ENCODE measurements at places on chromosomes 12 and 14. TPM values are rescaled to one million over a fixed set of nuclear protein-coding genes. Genes with fewer than 3 reads are reported as not detected.
A peak's percentile ranks its signal among the peaks of the same experiment; 100 is the strongest.

Gene ST8SIA1
- 53.6 TPM for total RNA-seq

Gene OTX2
- not detected for total RNA-seq

Gene SSPN
- total RNA-seq, result not detected

Gene ATF1
- total RNA-seq, result 52.3 TPM

Gene FKBP11
- total RNA-seq, result 81.1 TPM

Gene B4GALNT1
- not detected for total RNA-seq

Gene OR4K17
- total RNA-seq, result not detected

Gene TSPAN8
- total RNA-seq, result not detected

Gene KRT2
- 0.39 TPM for total RNA-seq

GRCh38 chr14:77220246-77221017 lies 38.8 kb downstream of the TMEM63C start:
- no peak for DNase-seq

GRCh38 chr12:20314328-20314727 lies 54.0 kb upstream of the PDE3A start:
- DNase-seq, result no peak

- no peak for DNase-seq
Measured at GRCh38 chr12:12997156-12997555, 2.9 kb downstream of the HEBP1 start.

DNA sequence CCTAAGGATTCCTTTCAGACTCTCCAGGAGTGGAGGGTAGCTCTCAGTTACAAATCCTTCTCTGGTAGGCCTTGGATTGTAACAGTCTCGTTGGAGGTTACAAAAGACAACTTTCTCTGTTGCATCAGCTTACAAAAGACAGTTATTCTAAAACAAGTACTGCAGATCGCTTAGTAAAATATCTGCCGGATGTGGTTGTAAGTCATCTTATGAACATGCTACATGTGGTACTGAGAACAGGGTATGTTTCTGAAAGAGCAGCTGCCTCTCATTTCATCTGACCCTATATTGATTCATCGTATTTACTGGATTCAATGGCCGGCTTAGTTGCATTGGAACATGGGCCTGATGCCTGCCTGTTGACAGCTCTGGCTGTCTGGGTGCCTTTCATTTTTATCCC lies 157.4 kb downstream of the PTCSC3 start:
- peak; percentile 2 for DNase-seq

DNA sequence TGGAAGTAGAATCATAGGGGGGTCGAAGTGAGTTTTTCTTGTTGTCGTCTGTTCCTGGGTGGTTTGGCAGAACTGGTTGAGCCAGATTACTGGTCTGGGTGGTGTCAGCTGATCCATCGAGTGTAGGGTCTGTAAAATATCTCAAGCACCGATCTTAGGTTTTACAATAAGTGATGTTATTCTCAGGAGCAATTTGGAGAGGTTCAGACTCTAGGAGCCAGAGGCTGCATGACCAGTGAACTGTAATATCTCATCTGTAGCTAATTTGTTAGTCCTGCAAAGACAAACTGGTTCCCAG lies 9.7 kb upstream of the SERPINA1 start:
- no peak for DNase-seq

DNA sequence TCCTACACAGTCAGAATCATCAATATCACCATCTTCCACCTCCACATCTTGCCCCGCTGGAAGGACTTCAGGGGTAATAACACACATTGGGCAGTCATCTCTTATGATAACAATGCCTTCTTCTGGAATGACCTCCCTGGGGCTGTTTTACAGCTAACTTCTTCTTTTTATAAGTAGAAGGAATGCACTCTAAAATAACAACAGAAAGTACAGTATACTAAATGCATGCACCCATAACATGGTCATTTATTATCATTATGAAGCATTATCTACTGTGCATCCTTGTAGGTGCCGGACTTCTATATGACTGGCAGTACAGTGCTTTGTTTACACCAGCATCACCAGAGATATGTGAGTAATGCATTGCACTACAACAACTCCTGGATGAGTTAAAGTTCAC lies 19.0 kb upstream of the NUAK1 start:
- DNase-seq, result no peak

- DNase-seq, result no peak
Measured at GRCh38 chr14:60134702-60135101, 30.5 kb downstream of the DHRS7 start.

DNA sequence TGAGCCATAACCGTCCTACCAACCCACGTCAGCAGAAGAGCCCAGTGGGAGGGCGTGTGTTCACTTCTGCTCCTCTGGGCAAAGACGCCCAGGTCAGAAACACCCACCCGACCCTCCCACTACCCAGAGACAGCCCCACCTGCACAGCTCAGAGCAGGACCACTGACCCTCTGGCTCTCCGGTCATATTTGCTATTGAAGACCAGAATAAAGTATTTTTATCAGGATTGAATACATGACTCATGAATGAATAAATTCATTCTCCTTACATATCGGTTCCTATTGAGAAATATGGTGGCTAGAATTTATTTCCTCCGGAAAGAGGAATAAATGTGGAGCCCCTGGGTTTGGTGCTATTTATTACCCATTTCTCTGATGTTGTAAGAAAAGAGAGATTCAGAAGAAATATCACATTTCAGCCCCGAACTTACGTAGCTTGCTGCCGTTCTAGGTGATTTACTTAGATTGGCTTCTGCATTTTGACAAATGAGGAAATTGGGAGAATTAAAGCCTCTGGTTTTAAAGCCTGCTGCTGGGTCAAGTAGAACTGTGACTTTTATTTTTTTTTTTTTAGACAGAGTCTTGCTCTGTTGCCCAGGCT lies 36.4 kb upstream of the P2RX7 start:
- peak; percentile 9 for DNase-seq

DNA sequence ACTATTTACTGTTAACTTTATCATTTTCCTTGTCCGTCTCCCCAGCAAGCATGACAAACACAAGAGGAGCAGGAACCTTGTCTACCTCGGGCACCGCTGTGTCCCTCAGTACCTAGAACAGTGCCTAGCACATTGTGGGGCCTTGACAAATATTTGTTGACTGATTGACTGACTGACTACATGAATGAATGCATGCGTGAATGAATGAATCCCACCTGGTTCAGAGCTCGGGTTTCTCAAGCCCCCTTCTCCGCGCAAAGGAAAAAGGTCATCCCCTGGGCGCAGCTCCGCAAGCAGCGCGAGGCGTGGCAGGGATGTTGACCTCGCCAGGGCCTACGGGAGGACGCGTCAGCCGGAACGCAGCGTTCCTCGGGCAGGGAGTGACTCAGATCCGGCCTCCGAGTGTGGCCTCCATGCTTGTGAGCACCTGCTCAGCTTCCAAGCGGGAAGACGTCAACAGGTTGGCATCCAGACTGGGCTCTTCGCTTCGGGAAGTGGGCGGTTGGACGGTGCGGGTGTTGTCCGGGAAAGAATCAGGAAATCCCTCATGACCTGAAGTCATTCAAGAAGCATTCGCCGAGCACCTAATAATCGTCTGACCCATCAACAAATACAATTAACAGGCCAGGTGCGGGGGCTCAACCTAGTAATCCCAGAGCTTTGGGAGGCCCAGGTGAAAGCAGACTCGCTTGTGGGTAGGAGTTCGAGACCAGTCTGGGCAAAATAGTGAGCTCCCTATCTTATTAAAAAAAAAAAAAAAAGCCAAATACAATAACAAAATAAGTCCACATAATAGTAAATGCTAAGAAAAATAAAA lies 13.9 kb upstream of the UBC start:
- peak; percentile 44 for DNase-seq

DNA sequence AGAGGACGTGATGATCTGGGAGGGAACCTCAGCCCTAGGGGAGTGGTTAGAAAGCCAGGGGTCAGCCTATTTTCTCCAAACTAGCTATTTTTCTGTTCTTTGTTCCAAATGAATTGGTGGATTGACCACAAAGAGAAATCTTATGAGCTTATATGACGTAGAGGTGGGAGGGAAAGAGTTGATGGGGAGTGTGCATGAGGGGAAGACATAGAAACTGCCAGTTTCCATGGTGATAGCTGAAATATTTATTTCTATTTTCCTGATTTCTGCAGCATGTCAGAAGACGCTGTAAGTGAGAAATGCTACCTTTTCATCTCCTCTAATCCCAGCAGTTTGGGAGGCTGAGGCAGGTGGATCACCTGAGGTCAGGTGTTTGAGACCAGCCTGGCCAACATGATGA lies 51.4 kb upstream of the CISTR start:
- DNase-seq, result no peak

- no peak for DNase-seq
Measured at GRCh38 chr14:59969319-59969718, 49.4 kb downstream of the LRRC9 start.

DNA sequence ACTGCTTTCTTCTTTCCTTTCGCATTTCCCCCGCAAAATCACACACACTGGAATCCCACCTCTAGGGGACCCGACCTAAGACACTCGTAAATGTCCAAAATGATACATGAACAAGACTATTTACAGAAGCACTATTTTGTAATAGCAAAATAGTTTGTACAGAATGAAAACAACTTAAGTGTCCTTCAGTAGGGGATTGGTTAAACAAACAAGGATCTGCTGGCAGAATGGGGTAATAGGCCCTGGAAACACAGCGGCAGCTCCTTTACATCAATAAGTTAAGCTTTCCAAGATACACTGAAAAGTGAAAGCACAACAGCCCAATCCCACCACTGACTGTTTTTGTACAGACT lies 48.8 kb downstream of the LTBP2 start:
- no peak for DNase-seq

GRCh38 chr12:9273276-9273675 lies 65.1 kb upstream of the PZP start:
- no peak for DNase-seq

DNA sequence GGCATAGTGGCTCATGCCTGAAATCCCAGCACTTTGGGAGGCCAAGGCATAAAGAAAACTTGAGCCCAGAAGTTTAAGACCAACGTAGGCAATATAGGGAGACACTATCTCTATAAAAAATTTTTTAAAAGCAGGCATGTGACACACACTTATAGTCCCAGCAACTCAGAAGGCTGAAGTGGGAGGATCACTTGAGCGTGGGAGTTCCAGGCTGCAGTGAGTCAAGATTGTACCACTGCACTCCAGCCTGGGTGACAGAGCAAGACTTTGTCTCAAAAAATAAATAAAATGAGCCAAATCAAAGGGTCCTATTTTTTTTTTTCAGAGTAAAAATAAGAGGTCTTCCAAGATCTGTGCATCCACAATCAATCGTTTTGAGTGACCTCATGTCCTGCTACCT lies 237.6 kb downstream of the SLC16A7 start:
- no peak for DNase-seq

GRCh38 chr12:131032082-131032750 lies 78.5 kb downstream of the ADGRD1 start:
- no peak for DNase-seq

GRCh38 chr14:34614638-34615037 lies 15.3 kb downstream of the SNX6 start:
- no peak for DNase-seq

DNA sequence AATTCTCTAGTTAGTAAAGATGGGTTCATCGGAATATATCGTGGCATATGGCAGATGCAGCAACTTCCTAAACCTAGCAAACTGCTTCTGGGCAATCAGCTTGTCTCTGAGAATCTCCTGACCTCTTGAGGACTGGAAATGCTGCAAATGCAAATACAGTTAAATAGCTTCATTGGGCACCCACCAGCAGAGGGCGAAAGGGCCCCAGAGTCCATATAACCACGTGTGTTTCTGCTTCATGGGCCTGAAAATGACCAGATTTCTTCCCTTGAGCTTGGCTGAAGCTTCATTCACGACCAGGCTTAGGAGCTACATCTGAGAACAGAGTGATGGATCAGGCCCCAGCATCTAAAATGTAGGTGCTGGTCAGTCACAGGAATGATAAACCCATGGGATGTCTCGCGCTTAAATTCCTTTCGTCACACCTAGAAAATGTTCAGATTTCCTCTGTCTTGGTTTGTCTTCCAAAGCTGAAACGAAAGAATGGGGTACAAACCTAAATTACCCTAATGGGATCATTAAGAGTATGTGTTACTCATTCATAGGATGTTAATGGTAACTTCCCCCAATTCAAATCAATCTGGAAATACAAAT lies 1482.5 kb upstream of the TMEM132C start:
- DNase-seq, result peak; percentile 45

DNA sequence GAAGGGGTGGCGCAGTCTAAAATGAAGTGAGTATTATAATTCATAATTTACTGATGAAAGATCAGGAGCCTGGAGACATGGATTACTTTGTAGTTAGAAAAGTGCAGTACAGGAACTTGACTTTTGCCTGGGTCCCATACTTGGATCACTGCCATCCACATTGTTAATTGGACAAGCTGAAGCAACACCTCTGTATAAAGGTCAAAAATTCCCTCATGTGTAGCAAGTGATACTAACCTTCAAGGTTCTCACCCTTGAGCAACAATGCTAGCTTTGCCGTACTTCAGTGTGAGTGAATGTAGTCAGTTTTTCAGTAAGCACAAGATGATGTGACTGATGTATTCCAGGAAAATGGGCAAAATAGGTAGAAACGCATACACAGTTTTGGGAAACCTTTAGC lies 44.6 kb upstream of the PLBD1 start:
- DNase-seq, result no peak

- DNase-seq, result no peak
Measured at GRCh38 chr14:96622926-96623325, 120.7 kb downstream of the PAPOLA start.

DNA sequence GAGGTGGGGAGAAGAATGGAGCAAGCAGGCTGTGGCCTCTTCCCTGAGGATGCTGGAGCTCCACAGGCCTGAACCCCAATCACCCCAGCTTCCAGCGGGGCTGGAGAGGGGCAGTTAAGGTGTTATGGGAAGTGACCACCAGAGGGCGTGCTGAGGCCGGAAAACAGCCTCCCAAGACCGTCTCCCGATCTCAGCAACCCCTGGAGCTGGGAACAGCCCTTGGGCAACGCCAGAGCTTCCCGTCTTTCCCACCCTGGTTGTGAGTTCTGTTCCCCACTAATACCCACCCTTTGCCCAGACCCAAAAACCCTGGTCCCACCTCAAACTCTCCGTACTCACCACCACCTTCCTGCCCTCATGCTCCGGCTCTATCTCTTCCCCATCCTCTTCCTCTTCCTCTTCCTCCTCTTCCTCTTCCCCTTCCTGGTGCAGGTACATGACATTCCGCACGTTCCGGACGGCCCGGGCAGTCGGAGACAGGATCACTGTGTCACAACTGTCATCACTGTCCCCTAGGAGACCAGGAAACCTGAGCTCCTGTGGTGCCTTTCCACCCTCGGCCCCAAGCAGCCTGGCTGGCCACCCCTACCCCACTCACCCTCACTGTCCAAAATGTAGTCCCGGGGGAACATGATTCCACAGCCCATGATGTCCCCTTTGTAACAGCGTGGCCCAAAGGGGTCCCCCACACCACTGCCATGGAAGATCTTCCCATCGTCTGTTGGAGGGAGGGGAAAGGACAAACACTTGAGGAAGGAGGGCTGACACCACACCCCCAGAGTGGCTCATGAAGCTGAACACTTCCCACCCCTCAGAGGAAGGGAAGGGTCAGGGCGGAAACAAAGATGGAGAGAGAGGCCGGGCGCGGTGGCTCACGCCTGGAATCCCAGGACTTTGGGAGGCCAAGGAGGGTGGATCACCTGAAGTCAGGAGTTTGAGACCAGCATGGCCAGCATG lies 12.9 kb downstream of the SPRYD3 start:
- DNase-seq, result peak; percentile 64

Measured in CD4-positive, alpha-beta memory T cell (primary cell).